GM23248 (cell line): ENCODE measurements at places on chromosomes 7 and 10. TPM values are rescaled to one million over a fixed set of nuclear protein-coding genes. Genes with fewer than 3 reads are reported as not detected.

GRCh38 chr7:51308696-51309095 lies 7.9 kb downstream of the COBL start:
- no peaks in the 10 kb centered on the region for H3K36me3 ChIP-seq
- no peak overlapping the region for H3K27ac ChIP-seq
- peaks cover 24% of the 10 kb centered on the region for H3K27me3 ChIP-seq
- no peak overlapping the region for H3K4me3 ChIP-seq
- DNase-seq, result no peak

DNA sequence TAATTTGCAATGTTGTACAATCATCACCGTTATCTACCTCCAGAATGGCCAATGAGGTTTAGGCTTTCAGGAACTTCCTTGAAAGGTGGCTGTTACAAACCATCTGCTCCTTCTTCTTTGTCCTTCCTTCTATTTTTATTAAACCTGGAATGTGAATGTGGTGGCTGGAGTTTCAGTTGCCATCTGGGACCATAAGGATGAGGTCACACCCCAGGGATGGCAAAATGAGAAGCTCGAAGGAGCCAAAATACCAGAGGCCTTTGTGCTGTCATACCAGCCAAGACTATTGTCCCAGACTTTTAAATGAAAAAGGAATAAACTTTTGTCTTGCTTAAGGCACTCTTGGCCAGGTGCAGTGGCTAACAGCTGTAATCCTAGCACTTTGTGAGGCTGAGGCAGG lies 30.9 kb upstream of the LMTK2 start:
- no peaks in the 10 kb centered on the region for H3K27me3 ChIP-seq
- DNase-seq, result no peak
- H3K4me3 ChIP-seq, result no peak overlapping the region
- H3K36me3 ChIP-seq, result no peaks in the 10 kb centered on the region
- H3K4me1 ChIP-seq, result no peaks in the 10 kb centered on the region

GRCh38 chr10:86083664-86084175 lies 282.9 kb downstream of the GRID1 start:
- no peak overlapping the region for H3K4me3 ChIP-seq
- H3K27me3 ChIP-seq, result no peaks in the 10 kb centered on the region
- no peak for DNase-seq
- no peaks in the 10 kb centered on the region for H3K36me3 ChIP-seq

DNA sequence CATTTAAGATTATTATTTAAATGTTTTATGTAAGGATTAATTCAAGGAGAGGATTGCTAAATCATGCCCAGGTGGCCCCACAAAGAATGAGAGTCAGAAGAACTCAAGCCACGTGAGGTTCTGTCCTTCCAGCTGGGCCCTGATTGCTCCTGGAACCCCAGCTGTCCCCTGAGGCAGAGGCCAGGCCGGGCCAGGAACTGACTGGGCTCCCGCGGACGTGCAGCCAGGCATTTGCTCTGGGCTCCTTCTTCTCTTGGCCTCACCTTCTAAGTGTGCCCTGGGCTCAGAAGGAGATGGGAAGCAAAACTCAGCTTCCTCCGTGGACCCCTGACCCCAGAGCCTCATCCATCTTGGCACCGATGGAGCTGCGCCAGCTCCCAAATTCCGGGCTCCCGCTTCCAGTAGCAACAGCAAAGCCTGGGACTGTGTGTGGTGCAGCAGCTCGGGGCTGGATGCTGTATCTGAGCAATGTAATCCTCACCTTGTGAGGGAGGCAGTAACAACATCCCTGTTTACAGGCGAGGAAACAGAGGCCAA lies 250.6 kb upstream of the PPP2R2D start:
- no peaks in the 10 kb centered on the region for H3K4me1 ChIP-seq
- DNase-seq, result no peak
- no peak overlapping the region for H3K4me3 ChIP-seq
- H3K27me3 ChIP-seq, result no peaks in the 10 kb centered on the region
- H3K27ac ChIP-seq, result no peak overlapping the region
- H3K36me3 ChIP-seq, result no peaks in the 10 kb centered on the region

- H3K27me3 ChIP-seq, result no peaks in the 10 kb centered on the region
- H3K4me1 ChIP-seq, result peaks cover 18% of the 10 kb centered on the region
- H3K36me3 ChIP-seq, result no peaks in the 10 kb centered on the region
- H3K4me3 ChIP-seq, result no peak overlapping the region
Observed at GRCh38 chr10:122130474-122131110, 140.5 kb upstream of the BTBD16 start.

SPDYE18 gene
- not detected in 2 replicates for total RNA-seq

OR2A5 gene
- not detected in 2 replicates for total RNA-seq

HGF gene
- total RNA-seq, result 2.7 and 4.4 TPM in 2 replicates
